Forelimb muscle (tissue), 1 donor: ENCODE measurements at places on chromosomes 11 and 22. TPM values are rescaled to one million over a fixed set of nuclear protein-coding genes. Genes with fewer than 3 reads are reported as not detected.
A peak's percentile ranks its signal among the peaks of the same experiment; 100 is the strongest.

- no peak for DNase-seq
These were observed 29.4 kb downstream of the SCN3B start for GRCh38 chr11:123624974-123625373.

GRCh38 chr22:48647606-48648515 is 1179.8 kb downstream of the BRD1 start:
- no peak for DNase-seq

GRCh38 chr11:1008001-1008802 is 28.3 kb downstream of the MUC6 start:
- DNase-seq = no peak

GRCh38 chr11:59221441-59221840 is 8.7 kb upstream of the MPEG1 start:
- DNase-seq = no peak

DNA sequence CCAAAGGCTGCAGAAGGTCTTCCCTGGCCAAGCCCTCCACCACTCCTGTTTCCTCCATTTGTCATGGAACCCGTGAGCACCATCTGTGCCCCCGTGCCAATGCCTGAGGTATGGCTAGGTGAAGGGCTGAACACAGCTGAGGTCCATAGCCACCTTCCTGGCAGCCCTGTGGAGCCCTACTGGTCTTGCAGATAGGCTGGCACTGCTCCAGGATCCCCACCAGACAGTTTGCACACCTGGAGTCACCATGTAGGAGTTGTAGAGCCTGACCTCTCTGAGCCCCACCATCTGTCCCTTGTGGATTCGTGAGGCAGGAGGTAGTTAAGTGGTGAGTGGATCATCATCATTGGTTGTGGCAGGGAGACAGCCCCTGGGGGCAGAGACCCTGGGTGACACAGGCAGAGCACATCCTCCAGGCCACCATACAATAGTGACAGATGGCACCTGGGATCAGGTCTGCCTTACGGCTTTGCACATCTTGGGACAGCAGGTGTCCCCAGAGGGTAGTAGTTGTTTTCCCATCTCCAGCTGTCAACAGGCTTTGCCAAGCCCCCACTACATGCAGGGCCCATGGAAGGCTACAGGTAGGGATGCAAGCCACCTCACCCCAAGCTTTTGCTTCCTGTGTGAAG is 52.5 kb upstream of the SUSD2 start:
- DNase-seq = no peak

GRCh38 chr11:120883404-120884080 is 140.4 kb upstream of the TBCEL start:
- peak; percentile 20 for DNase-seq

Gene ENTHD1
- not detected for polyA plus RNA-seq

DNA sequence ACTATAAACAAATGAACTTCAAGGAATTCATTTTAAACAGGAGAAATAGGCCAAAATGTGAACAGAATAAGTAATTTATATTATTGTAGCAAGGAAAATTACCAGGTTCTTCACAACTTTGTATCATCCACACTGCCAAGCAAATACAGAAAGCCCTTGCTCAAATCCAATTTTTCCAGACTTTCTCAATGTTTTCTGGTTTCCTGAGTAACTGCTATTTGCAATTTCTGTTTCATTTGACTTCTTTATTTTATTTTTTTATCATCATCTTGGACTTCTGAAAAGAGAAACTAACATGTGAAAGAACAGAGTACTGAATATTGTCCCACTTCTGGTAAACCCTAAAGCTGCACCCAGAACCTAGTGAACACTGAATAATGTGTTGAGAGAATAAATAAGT is 61.0 kb downstream of the SLC1A2 start:
- no peak for DNase-seq

GRCh38 chr11:122715548-122716440 is 60.3 kb downstream of the UBASH3B start:
- no peak for DNase-seq
